ENCODE measurements at places on chromosomes 4 and X.

GRCh38 chr4:74517996-74518395 lies 73.1 kb downstream of the AREG start:
- no peak for DNase-seq

DNA sequence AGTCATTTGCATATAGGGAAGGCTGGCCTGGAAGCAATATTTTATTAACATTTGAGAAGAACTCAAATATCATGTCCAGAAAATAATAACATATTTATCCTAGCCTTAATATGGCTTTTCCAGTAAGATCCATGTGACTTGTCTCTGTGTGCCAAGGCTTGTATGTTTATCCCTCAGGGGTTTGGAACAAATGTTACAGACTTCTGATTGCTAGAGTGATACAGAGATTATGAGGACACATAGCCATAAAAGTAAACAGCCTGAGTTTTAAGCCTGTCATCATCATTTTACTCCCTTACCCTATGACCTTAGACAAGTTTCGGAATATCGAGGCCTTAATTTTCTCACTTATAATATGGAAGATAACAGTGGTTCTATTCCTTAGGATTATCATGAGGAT lies 338.1 kb downstream of the GPAT3 start:
- DNase-seq = no peak

DNA sequence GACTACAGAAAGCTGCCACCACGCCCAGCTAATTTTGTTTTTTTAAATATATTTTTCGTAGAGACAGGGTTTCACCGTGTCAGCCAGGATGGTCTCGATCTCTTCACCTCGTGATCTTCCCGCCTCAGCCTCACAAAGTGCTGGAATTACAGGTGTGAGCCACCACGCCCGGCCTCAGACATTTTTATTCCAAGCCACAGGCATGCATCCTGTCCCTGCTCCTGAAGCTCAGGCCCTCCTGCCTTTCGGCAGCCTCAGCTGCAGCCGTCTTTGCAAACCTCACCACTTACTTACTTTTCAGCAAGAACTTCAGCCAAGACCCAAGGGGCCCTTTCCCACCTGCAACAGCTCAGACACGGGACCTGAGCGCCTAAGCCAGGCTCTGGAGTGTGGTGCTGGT lies 26.0 kb downstream of the FAM53A start:
- DNase-seq = no peak

- no peak for DNase-seq
These were observed 7.5 kb downstream of the NEK1 start for GRCh38 chr4:169604903-169605331.

GRCh38 chrX:44906041-44906440 lies 33.1 kb downstream of the KDM6A start:
- DNase-seq = no peak

DNA sequence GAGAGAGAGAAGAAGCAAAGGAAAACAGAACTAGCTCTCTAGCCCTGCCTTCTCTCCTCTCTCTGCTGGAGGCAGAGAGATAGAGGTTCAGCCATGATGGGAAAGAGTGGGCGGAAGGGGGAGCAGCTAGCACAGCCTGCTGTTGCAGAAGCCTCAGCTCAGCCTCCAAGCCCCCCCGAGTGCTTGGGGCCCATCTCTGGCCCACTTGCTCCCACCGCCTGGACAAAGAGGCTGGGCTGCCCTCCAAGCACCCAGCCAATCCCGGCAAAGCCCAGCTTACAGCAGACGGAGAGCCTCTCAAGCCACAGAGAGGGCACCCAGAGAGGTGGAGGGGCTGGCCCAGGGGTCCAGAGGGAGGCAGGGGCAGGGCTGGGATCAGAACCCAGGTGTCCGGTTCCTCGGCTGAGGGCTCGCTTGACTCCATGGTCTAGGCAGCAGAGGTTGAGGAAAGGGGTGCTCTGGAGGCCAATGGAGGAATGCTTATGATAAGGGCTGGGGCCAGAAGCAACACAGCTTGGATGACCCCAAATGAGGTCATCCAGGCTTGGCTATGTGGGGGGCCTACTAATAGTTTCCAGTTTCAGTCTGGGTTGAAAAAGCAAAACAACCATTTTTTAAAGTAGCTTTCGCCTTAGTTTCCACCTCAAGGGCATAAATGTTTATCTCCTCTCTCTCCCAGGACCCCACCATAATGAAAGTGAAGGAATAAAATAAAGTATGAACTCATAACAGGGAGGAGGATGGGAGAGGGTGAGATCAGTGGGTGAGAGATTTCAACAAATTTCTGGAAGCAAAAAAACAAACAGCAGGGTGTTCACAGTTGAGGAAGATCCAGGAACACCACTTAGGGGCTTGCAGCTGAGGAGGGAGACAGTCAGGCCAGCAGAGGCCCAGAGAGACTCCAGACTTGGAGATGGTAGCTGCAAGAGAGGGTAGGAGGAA lies 24.9 kb upstream of the IQSEC2 start:
- no peak for DNase-seq

DNA sequence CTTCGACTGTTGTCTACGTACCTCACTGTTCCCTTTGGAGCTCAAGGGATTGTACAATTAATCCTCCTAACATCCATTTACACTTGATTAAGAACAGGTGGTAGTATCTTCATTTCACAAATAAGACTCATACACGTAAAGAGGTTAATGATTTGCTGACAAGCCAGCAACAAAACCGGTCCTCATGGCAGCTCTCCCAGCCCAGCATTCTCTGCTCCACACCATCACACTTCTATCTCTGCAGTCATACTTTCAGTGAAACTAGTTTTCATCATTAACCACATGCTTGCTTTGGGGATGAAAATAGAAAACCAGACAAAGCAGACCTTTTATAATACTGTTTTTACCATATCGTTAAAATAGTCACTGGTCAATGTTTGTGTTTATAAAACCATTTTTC lies 28.7 kb upstream of the CASK start:
- DNase-seq = no peak

DNA sequence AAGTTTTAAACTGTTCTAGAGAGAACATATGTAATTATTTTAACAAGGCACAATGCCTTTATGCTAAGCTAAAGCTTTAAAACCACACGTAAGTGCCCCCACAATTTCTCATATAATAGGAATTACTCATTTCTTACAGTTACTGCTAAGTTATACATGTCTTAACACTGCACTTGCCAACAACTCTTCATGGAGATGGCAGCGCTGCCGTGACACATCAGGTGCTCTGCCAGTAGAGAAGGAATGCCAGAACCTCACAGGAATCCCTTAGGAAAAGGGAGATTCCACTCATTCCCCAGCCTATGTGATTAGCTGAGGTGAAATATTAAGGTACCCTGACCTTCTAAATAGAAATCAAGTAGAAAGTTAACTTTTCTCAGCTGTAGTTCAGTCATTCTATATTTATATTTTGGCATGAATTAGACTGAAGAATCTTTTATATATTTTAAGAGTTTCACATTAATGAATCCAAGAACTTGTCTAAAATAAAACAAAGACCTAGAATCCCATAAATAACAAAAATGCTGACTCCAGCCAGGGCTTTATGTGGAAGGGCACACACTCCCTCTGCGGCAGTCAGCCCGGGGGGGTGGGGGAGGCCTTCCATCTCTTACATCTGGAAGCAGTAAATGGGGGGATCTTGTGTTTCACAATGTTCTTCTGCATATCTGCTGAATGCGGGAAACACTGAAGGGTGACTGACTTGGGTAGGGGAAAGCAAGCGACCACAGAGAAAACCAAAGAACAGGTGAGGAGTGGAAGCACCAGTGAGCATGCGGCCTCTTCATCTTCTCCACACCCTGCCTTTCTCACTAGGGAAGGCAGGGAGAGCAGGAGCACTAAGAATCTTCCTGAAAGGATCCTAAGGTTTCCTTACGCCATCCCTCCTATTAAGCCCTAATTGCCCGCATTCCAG lies 23.7 kb downstream of the ACSL1 start:
- no peak for DNase-seq

- no peak for DNase-seq
These were observed 73.7 kb downstream of the RLIM start for GRCh38 chrX:74540635-74541249.

- no peak for DNase-seq
These were observed 68.6 kb downstream of the NAT8L start for GRCh38 chr4:2127609-2128332.

DNA sequence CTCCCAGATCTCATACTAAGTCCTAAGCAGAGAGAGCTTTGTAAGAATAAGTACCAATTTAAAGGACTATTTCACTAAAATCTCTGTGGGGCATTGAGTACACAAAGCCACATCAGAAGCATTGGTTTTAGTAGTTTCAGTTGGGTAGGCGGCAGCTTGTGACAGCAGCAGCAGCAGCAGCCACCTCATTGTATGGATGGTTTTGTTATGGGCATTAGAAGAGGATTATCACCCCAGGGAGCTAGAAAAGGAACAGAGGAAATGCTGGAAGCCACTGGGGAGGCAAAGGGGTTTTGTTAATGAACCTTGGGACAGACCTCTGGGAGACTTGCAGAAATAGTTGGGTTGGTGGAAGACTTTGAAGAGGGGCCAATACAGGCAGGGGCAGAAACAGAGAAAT lies 93.9 kb upstream of the FRMPD3 start:
- DNase-seq = no peak

- no peak for DNase-seq
These were observed 671.6 kb downstream of the FAT4 start for GRCh38 chr4:125986307-125986706.

- peak; percentile 14 for DNase-seq
These were observed 457 bp upstream of the RAB9A start for GRCh38 chrX:13688384-13688957.

DNA sequence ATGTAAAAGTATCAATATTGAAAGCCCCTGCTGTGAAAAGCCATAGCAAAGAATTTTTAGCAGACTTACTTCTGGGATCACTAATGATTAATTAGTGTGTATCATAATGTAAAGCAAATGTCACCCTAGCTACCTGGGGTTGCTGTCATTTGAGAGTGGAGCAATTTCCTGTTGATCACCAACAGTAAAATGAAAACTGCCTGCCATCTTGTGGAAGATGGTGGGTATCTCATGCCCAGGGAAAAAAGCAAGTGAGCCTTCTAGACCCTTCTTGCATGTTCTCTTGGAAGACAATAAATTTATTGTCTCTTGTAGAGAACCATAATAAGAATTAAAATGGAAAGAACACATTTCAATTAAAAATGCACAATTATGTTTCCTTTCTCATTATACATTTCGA lies 360.2 kb downstream of the ZIC3 start:
- peak; percentile 32 for DNase-seq

- no peak for DNase-seq
These were observed 132.1 kb upstream of the CXCL13 start for GRCh38 chr4:77473509-77473908.

- DNase-seq = peak; percentile 37
These were observed 26.1 kb upstream of the CXCL13 start for GRCh38 chr4:77579406-77580076.

GRCh38 chr4:151991001-151991883 lies 230.4 kb upstream of the GATB start:
- DNase-seq = no peak

DNA sequence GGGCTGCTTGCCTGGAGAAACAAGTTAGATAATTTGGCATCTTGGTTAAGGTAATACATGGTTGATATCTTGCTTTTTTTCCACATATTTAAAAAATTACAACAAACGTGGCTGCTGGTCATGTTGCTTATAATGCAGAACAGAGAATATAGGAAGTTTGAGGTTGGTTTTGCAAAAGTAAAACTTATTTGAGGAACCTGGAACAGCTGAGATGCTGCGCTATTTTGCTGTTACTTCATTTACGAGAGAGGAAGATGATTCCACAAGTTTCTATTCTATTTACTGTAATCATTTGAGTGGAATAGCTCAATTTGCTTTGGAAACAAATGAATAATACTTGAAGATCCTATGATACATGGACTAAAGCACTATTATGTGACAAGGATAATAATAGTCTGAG lies 118.9 kb downstream of the TMA16 start:
- DNase-seq = no peak

- no peak for DNase-seq
These were observed 18.4 kb downstream of the WDR44 start for GRCh38 chrX:118364261-118364660.

- DNase-seq = no peak
These were observed 235.9 kb downstream of the OR13H1 start for GRCh38 chrX:131779741-131780140.

GRCh38 chr4:13476915-13477314 lies 7.2 kb downstream of the RAB28 start:
- DNase-seq = no peak

- no peak for DNase-seq
These were observed 87.6 kb downstream of the GAB1 start for GRCh38 chr4:143424276-143424675.

DNA sequence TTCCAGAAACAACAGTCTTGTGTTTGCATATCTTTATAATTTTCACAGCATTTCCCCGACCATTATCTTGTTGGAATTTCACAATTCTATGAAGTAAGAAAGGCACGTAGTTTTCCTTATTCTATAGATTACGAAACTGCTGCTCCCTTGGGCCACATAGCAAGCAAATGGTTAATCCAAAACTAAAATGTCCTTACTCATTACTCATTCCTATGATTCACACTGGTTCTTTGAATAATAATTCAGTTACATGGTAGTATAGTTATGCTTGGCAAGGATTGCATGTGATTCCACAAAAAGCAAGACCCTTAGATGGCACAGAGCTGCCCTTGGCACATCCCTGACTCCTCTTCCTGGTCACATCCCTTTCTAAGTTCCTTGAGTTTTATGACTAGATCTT lies 51.2 kb downstream of the OR13H1 start:
- DNase-seq = no peak

DNA sequence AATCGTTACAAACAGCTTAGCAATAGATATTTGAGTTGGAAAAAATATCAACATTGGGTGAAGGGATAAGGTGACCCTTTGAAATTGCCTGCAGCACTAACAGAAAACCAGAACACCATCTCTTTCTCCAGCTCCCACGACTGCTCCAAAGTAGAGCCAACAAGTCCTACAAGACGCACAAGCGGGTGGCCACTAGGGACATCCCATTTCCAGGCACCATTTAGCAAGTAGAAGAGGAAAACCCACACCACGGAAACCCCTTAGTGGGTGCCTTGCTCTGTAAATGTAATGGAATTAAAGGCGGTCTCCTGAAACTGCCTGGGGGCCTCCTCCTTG lies 1.9 kb downstream of the ARHGAP6 start:
- no peak for DNase-seq

- DNase-seq = no peak
These were observed 208.8 kb downstream of the SH2D1A start for GRCh38 chrX:124555036-124555595.

- DNase-seq = peak; percentile 6
These were observed 6.0 kb downstream of the AP1S2 start for GRCh38 chrX:15848576-15848975.

DNA sequence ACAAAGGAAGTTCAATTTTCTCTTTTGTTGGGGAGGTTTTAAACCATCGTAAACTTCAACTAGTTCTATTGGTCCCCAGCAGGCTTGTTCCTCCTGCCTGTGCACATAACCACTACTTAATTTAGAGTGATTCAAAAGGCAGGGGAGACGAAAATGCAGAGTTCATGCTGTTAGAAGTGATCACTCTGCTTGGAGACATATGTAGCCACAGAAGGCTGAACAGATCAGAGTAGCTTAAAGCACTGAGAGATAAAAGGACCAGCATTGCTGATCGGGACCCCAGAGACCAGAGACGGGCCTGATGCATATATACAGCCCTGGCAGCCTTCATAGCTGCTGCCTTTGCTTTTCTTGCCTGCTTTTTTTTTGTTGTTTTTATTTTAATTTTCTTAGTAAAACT lies 662.0 kb upstream of the CPEB2 start:
- no peak for DNase-seq
